ENCODE measurements at places on chromosomes 12 and 14.

DNA sequence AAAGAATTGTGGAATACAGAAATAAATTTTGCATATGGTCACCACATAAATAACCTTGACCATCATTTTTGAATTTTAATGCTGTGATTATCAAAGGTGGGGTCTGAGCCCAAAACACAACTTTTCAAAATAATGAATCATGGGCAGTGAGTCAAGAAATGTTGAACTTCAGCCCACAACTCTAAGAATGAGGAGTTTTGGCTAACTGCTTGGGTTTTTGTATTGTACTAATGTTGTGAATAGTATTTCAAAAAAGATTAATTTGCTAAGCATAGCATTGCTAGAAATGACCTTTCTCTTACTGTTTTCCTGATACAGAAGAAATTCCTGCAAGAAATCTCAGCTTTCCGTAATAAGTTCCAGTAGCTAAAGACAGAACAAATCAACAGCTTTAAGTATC, 24.4 kb upstream of the YARS2 start:
- DNase-seq, result no peak

DNA sequence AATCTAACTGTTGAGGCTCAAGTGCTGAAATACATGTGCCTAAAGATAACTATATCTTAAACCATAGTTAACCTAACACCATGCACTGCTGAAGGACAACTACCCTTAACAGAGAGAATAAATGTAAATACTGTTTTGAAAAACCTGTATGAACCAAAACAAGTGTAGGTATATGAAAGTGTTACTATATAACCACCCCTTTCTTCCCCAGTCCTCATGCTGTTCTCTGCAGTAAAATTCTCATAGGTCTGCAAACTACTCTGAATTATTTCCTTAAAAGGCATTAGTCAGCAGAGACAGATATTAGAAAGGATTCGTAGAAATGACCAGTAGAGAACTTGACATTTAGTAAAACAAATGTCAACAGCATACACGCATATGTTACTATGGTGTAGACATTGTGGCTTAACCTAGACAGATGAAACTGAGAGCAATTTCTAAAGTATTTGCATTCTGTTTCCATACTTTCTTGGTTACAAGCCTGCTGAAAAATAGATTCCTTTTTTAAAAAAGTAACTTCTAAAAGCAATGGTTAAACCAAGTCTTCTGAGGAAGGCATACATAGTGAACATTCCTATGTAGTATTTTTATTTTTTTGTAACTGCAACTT, 13.9 kb downstream of the CSRP2 start:
- DNase-seq, result no peak

- DNase-seq, result no peak
Measured at GRCh38 chr12:104544836-104545235, 88.1 kb downstream of the CHST11 start.

DNA sequence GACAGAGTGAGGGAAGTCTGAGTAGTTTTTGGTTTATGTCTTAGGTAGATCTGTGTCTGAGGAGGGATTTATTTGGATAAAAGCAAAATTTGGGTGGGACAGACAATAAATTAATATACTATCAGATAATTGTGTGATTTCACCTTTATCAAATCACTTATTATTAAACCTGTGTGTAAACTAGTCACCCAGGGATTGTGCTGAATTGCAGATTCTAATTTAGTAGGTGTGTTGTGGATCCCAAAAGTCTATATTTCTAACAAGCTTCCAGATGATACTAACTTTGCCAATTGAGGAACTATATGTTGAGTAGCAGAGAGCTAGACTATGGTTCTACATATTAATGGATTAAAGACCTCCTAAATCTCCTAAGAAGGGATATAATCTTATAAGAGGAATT, 978.5 kb upstream of the FBXO33 start:
- no peak for DNase-seq

DNA sequence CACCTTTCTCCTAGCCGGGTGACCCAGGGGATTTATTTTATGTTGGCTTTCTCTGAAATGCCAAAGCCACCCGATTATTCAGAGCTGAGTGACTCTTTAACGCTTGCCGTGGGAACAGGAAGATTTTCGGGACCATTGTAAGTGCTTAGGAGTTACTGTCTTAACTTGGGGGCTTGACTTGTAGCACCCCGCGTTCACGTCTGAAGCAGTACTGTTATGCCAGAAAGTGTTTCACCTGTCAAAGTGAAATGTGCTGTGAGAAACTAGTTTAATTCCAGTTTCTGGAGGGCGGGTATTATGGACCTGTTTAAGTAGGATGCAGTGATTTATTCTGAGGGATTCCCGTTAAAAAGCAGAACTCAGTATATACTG, 218 bp downstream of the LYSET start:
- no peak for DNase-seq

- no peak for DNase-seq
Measured at GRCh38 chr12:110619534-110619953, 5.6 kb downstream of the TCTN1 start.

- no peak for DNase-seq
Measured at GRCh38 chr14:76257111-76257803, 105.5 kb downstream of the GPATCH2L start.

- no peak for DNase-seq
Measured at GRCh38 chr12:107395817-107396216, 289.8 kb upstream of the PWP1 start.

DNA sequence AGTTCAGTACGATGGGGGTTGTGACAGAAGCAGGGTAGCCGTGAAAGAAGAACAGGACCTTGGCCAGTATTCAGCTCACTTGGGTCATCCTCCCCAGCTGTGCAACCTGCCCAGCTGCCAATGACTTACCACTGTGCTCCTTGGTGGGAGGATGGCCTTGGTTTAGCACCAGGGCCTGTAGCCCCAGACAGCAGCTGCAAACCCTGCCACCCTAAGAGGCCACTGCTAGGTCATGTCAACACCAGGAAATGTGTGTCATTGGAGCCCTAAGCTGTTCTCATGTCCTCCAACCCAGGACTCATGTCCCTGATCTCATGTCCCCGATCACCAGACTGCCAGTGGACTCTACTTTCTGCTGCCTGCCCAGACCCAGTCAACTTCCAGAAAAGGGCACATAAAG, 3.0 kb upstream of the CRACR2A start:
- no peak for DNase-seq

DNA sequence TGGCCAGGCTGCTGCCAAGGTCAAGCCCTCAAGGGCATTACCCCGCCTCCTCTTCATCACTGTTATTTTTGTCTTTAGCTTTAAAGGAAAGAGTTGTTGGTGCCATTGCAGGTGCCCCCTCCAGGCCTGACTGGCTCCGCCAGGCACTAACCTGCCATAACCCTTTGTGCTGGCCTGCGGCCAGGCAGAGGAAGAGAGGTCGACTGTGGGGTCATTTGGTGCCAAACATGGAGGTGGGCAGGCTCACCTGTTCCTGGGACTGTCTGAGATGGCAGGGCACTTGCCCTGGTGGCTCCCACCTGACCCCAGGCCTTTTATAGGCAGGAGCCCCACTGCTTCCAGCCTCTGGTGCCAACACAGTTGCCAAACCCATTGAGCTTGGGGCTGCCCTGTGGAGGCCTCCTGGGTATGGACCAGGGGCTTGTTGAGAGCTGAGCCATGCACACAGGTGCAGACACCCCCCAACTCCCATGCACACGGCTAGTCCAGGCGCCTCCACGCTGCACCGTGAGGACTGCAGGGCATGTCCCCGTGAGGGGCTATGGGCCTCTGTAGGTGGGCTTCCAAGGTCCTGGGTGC, 29.4 kb upstream of the PLD4 start:
- peak; percentile 45 for DNase-seq

DNA sequence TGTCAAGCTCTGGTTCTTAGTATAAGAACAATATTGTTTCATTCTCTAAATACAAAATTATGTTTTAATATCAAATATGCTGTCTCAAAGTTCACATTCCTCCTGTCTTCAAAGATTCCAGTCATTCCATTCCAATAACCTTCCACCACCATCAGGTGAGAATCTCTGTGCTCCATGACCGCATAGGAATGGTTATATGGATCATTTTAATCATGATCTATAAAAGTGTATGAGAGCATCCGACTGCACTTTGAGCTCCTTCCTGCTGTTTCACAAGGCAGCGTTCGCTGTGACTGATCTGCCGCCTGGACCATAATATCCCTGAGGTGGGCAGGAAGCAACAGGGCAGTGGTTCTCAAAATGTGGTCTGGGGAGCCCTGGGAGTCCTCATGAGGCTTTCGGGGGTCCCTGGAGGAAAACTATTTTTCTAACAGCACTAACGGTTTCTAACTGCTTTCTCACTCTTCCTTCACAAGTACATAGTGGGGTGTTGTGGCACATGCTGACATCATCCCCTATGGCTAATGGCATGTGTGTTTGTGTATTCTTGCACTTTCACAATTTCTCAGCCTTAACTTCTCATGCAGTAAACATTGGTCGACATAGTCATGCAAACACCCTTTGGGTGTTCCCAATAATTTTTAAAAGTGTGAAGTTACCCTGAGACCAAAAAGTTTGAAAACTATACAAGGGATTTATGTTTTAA, 137.4 kb downstream of the ANO2 start:
- no peak for DNase-seq

GRCh38 chr14:30872602-30873001, 1.8 kb upstream of the COCH start:
- DNase-seq, result no peak

- no peak for DNase-seq
Measured at GRCh38 chr12:129109174-129110001, 256.1 kb downstream of the GLT1D1 start.

DNA sequence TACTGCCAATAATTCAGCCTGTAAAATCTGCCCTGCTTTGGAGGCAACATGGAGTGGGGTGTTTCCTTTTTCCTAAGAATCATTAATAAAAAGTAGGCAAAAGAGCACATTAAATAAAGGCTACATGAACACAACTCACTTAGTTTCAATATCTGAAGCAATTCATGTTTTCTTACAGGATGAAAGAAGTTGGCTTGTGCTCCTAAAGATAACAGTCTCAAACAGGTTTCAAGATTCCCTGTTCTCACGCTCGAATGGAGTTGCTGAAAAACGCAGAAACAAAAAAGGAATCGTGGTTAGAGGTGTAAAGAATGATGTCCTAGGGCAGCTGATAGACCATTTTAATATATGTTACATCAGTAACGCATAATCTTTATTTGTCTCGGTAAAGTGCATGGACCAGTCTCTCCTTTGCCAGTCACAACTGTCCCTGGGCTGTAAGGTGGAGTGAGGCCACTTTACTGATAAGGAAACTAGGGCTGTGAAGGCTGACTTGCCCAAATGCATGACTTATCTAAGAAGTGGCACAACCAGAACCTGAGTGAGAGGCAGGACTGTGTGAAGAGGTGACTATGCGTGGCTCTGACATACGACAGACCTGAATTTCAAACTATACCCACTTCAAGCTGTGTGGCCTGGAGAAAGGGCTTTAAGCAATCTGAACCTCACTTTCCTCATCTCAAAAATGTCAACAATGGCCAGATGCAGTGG, 12.6 kb downstream of the GIT2 start:
- no peak for DNase-seq

- no peak for DNase-seq
Measured at GRCh38 chr12:47909839-47910465, 5.2 kb upstream of the VDR start.

DNA sequence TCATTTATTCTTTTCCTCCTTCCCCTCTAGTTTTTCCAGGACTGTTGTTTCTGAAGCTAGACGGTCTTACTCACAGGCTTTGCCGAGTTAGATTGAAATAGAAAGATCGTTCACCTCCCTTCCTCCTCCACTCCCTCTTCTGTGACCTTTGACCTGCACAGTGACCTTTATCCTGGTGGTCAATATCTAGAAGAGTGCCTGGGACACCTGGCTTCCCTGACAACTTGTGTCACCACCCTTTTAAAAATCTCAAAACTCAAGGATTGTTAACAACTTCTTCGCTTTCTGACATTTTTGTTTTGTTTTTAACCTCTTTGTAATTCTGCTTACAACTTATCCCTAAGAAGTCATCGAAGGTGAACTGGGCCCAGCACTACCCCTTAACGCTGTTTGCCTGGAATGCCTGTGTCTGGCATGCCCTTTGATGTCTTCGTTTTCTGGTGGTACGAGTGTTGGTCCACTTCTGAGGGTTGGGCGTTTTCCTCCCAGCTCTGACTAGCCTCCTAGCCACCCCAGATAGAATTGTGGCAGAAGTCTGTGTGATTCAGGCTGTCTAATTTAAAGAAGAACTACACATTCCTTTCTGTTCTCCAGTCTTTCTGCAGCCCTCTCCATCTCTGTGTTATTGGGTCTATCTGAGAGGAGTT, 2.8 kb upstream of the KRT75 start:
- DNase-seq, result no peak

DNA sequence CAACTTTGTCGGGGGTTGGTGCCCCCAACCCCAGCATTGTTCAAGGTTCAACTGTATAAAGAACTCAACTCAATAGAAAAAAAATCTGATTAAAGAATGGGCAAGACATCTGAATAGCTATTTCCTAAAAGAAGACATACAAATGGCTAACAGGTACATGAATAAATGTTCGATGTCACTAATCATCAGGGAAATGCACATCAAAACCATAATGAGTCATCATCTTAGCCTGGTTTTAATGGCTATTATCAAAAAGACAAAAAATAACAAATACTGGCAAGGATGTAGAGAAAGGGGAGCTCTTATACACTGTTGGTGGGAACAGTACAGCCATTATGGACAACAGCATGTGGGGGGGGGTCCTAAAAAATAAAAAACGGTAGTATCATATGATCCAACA, 28.7 kb downstream of the NPAS3 start:
- DNase-seq, result no peak

GRCh38 chr14:22996768-22997654, 12.9 kb downstream of the C14orf93 start:
- DNase-seq, result no peak

DNA sequence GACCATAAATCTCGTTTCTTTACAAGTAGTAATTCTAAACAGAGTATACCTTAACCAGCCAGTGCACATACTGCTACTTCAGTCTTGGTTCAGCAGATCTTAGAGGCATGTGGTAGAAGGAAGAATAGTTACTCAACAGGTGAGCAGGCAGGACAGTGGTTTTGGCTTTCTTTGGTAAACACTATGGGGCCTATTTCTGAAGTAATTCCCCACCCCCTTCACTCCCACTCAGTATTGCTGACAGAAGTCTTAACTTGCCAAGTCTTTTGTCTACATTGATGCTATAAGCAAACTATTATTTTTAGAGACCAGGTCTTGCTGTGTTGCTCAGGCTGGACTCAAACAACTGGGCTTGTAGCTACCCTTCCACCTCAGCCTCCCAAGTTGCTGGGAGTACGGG, 68.5 kb downstream of the FBXO34 start:
- no peak for DNase-seq

DNA sequence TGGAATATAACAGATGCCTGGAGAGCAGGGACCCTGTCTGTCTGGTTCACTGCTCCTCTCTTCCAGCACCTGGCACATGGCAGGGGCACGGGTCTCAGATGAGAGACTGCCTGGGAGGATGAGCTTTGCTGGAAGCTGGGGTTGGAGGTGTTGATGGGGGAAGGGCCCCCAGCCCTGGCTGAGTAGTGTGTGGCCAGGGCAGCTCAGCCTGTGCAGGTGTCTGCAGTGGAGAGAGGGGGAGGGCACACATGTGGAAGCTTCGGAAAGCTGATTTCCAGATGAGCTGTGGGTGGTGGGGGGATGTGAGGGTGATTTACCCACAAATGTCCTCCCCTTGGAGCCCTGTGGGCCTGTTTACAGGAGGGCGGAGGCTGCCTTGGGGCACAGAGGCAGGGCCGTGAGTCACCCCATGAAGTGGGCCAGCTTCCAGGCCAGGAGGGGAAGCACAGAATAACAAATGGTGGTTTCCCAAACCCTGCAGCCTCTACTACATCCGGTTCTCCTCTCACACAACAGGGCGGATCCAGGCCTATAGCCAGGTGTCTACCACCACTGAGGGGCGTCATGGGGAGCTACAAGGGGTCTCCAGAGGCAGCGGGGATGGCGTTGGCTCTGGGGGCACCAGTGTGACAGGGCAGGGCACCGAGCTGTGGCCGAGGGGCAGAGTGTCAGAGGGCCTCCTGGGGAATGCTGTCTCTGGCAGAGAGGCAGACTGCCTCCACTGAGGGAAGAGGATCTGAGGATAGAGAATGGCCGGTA, 11.0 kb downstream of the KRT7 start:
- peak; percentile 86 for DNase-seq
